ENCODE measurements at places on chromosomes 6 and 20.

GRCh38 chr6:79671600-79672266, 40.6 kb downstream of the SH3BGRL2 start:
- peak; percentile 30 for DNase-seq

- no peak for DNase-seq
Observed at GRCh38 chr20:12925863-12926793, 82.6 kb upstream of the SPTLC3 start.

GRCh38 chr20:61285152-61285645, 33.1 kb downstream of the CDH4 start:
- no peak for DNase-seq

- DNase-seq: no peak
Observed at GRCh38 chr6:4672772-4673171, 103.4 kb upstream of the CDYL start.

DNA sequence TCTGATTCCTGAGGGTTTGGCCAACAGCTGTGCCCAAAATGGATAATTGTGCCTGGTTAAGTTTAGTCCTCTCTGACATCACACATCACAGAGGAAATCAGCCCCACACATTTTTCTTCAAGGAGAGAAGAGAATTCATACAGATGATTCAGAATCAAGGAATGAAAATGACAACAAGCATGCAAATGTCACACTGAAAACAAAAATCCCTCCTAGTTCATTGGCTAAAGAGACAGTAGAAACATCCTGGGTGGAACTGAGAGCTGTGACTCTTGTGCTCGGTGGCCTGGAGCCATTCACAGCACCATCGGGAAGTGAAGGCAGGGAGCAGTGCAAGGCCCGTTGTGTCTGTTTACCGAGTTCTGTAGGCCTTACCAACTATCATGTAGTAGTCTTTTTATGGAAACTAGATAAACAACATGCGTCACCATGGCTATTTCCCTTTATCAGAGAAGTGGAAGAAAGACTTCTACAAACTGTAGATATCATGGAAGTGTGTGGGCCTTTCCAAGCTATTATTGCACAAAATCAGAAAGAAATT, 81.7 kb upstream of the TENT5A start:
- DNase-seq: no peak

DNA sequence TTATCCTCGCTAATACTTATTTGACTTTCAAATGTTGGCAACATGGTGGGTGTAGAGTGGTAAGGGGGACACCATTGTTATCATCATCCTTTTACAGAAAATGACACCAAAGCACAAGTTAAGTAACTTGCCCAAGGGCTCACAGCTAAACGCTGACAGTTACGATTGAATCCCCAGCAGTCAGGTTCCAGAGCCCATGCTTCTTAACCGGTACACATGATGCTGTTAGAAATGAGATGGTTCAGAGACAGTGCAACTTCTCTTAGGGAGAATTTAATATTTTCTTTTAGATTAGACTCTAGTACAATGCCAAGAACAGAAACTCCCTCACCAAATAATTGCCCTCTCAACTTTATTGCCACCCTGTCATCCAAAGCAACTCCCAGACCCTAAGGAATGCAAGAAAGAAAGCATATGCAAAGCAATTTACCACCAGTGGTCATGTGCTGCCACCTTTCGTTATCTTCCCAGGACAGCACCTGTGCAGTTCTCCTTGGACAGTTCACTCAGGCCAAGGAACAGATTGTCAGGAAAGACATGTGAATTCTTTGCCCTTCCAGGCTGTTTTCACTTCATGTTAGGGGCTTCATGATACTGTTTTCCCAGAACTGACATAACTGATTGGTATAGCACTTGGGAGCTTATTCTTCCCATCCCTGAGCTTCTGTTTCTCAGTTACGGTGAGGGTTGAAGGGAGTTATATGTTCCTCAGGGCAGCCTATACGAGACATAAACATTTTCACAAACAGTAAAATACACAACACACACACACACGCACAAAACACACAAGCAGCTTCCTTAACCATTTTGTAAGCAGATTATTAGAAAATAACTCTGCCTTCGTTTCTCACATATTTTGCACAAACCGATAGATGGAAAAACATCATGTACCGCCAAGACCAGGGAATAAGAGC, 5.1 kb downstream of the HLA-DMA start:
- DNase-seq: peak; percentile 37

DNA sequence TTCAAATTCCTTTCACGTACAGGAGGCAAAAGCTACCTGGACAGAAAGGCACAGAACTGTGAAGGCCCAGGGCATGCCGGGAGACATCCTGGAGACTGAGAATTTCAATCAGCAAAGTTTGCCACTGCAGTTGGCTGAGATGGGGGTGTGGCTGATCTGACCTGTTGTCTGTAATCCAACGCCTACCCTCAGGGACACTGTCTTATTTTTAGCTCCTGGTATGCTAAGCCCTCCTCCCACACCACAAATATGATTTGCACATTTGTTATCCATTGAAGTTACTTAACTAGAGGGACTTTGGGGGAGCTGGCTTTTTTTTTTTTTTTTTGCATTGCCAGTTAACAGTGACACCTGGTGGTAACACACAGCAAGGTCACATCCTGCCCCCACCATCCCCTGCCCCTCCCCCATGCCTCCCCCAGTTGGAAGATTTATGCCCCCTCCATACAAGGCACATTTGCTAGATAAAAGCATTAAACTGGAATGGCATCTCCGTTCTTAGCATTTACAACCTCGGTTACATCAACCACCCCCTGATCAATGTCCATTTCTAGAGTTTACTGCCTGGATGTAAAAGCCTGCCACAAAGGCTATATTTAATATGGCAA, 40.4 kb downstream of the TTI1 start:
- DNase-seq: no peak

DNA sequence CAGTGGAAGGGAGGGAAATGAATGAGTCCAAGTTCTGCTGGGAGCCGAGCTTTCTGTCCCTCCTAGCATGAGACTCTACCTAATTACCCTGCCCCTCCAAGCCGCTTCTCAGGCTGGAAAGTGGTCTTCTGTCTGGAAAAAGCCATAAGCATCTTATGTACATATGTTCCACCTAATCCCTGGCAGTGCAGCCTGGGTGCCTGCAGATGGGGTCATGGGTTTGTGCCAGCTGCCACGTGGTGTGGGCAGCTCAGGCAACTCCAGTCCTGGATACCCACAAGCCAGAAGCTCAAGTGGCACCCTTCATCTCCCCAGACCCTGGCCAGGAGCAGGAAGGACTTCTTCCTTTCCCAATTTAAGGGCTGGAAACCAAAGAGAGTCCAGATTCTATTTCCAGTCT, 253.1 kb downstream of the LY86 start:
- DNase-seq: no peak

GRCh38 chr6:170057034-170057734, 233.7 kb downstream of the DLL1 start:
- DNase-seq: no peak

DNA sequence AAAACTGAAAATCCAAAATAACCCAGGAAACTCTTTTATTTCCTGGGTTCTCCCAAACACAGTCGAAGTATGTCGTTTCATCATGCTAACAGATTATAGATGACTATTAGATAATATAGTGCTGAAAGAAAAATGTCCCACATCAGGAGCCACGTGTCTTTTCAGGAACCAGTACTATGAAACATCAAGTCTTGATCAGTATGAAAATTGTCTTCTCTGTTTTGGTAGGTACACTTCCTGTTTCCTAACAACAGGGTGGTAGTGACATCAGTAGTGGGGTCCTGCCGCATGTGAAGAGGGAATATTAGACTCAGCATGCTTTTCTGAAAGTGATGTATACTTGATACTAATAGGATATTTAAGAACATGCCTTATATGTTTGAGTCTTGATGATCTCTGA, 136.7 kb downstream of the HIVEP1 start:
- no peak for DNase-seq

DNA sequence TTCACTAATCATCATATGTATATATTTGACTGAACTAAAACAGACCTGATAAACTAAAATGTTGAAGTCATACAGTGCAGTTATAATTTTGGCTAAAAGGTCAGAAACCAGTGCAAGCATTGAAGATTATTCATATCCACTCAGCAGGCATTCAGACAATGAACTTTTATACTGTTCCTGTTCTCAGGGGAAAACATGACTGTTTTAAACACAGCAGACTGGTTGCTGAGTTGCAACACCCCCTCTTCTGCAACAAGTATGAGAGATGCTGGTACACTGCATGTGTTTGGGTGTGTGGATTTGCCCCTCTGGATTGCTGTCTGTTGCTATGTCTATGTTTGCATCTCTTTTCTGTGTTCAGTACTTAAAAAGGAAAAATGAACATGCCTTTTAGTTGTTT, 206.8 kb downstream of the EYA4 start:
- no peak for DNase-seq

DNA sequence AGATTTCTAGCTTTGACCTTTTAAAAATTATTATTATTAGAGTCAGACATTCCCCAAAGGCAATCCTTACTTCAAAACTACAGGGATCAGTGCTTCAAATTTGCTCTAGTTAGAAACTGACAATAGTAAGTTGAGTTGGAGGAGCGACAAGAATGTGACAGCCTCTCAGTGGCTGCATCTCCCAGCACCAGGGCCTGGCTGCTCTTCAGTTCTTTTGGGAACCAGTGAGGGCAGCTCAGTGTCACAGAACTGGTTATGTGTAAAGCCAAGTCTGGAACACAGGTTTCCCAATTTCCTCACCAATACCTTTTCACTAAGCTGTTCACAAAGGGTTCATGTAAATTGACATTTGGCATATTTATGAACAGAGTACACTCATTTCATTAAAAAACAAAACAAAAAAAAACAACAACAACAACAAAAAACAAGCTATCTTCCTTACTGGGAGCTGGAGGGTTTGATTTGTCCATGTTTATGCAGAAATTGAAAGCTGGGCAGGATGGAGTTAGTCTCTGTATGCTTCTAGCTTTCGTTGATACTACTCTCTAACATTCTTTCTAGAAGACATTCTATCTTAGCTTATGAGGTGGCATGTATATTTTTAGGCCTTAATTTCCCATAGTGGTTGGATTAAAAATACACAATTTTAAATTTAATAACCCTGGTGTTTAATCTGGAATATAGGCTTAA, 95.0 kb downstream of the SAMD5 start:
- no peak for DNase-seq

GRCh38 chr20:34709044-34709830, 5.1 kb downstream of the TP53INP2 start:
- peak; percentile 79 for DNase-seq

DNA sequence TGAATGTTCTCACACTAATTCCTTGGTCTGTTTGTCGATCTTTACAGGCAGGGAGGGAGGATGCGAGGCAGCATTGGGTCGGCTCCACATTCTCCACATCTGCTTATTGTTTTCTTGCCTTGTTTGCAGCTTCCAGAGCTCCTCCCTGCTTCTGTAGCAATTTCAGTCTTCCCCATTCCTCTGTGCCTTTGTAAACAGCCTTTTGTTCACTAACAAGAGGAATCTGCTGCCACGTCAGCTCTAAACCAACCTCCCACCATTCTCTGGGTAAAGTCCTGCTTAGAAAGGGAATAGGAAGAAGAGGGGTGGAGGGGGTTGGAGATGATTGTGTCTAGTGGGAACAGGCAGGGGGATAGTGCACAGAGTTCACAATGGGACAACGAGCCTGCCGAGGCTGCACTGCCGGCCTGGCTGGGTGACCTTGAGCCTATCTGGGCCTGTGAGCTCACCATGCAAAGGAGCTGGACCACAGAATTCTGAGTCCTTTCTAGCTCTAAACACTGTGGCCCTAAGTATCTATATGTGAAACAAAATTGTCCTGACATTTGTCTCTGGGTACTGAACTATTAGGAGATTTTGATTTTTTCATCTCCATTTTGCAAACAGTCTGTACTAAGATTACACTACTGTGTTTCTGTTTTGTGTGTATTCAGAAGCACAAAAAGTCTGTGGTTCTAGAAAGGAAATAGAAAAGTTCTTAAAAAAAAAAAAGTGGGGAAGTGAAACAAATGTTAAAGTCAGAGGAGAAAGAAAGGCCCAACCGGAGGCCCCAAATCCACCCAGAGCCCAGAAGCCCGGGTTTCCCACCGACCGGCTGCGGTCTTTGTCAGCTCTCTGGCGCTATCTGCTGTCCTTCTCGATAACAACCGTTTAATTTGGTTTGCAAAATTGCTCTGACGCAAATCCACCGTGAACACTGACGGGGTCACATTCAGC, 1.4 kb upstream of the PRND start:
- peak; percentile 70 for DNase-seq

GRCh38 chr6:5125152-5126006, 40.2 kb downstream of the PPP1R3G start:
- no peak for DNase-seq

DNA sequence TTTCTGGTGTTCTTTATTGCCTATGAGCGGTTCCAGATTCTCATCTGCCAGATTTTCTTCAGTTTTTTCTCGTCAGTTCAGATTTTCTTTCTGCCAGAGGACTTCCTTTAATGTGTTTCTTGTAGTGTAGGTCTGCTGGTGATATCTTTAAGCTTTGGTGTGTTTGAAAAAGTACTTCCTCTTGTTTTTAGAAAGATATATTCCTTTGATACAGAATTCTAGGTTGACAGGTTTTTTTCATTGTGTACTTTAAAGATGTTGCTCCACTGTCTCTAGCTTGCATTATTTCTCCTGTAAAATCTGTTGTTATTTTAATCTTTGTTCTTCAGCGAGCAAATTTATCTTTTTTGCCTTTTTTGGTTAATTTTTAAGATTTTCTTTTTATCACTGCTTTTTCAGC, 36.9 kb downstream of the ASXL1 start:
- DNase-seq: no peak

All from activated naive CD4-positive, alpha-beta T cell treated with Interleukin-2 at 50 U/mL for 16 hours (primary cell).